ENCODE measurements at places on chromosomes 2 and 18.

- DNase-seq, result no peak
These were observed 33.7 kb upstream of the WIPF1 start for GRCh38 chr2:174631009-174631981.

DNA sequence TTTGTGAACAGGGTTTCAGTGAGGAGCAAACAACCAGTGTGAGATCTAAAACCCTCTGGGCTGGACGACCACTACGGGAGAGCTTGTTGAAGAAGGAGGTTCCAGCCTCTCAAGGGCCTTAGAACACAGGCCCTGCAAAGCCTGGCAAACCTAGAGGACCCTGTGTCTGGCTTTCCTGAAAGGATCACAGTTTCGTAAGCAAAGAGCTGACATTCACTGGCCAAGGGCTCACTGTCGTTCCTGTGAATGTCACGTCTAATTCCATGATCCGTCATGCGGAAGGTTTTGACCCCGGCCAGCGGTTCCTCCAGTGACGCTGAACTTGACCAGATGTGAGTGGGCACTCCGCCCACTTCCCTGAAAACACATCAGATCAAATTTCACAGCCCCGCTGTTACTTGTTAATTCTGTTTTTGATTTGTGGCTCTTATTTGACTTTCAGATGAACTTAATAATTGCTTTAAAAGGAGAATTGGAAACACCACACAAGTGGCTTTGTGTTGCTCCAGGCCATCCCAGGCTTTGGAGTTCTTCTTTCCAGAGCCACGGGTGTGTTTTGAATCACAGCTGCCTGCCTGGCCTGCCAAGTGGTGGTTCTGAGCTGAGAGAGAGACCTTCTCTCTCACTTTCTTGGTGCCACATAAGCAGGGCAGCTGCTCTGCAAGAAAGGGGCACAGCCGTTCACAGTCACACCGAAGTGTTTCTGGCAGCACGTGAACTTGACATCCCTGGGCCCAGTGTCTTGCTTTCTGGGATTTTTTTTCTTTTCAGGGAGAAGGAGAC, 308.4 kb downstream of the NDUFA10 start:
- no peak for DNase-seq

DNA sequence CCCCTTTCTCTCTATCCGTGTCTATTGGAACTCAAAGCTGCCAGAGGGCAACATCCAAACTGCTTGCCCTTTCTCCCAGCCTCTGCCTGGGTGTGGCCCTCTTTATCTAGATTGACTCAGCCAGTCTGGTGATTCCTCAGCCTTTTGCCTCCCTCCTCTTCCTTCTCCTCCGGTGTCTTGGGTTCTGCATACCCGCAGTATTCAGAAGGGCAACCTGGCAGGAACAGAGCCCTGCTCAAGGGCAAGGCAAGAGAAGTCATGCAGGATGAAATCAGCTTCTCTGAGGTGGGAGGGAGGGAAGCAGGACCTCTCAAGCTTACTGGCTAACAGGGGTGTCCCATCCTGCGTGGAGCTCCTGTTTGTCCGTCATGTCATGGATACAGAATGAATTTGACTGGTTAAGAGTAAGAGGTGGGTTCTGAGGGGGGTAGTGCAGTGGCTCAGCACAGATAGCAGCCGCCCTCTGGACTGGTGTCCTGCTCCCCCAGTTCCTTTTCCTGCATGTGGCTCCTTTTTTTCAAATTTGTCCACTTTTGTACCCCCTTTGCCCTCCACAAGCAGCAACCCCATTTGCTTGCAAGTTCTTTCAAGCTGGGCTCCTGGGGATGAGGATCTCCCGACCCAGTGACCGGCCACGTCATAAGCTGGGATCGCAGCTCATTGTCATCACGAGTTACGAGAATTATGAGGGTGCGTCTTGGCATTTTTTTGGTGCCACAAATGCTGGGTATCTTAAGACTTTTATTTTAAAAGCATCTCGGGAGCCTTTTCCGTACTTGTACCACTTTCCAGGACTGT, 154.1 kb downstream of the FHOD3 start:
- no peak for DNase-seq

DNA sequence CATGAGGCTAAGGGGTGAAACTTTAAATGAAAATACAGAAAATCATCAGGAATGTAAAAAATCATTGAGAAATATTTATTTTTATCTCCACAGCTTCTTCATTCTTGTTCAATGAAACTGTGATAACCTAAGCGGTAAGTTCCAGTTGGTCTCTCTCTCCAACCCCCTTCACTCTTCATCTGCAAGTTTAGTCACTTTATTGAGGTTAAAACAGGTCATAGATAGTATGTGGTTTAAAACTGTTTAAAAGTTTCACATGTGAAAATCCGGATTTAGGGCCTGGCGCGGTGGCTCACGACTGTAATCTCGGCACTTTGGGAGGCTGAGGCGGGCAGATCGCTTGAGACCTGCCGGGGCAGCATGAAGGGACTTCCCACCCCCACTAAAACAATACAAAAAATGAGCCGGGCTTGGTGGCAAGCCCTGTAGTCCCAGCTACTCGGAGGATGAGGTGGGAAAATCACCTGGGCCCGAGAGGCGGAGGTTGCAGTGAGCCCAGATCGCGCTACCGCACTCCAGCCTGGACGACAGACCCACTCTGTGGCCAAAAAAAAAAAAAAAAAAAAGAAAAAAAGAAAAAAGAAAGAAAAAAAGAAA, 1.6 kb upstream of the PHLPP1 start:
- DNase-seq, result no peak

- no peak for DNase-seq
These were observed 10.5 kb downstream of the CCT7 start for GRCh38 chr2:73244580-73244979.

- DNase-seq, result no peak
These were observed 14.7 kb upstream of the ARHGAP25 start for GRCh38 chr2:68719912-68720311.
